ENCODE measurements at places on chromosomes 7 and 10.
A peak's percentile ranks its signal among the peaks of the same experiment; 100 is the strongest.

DNA sequence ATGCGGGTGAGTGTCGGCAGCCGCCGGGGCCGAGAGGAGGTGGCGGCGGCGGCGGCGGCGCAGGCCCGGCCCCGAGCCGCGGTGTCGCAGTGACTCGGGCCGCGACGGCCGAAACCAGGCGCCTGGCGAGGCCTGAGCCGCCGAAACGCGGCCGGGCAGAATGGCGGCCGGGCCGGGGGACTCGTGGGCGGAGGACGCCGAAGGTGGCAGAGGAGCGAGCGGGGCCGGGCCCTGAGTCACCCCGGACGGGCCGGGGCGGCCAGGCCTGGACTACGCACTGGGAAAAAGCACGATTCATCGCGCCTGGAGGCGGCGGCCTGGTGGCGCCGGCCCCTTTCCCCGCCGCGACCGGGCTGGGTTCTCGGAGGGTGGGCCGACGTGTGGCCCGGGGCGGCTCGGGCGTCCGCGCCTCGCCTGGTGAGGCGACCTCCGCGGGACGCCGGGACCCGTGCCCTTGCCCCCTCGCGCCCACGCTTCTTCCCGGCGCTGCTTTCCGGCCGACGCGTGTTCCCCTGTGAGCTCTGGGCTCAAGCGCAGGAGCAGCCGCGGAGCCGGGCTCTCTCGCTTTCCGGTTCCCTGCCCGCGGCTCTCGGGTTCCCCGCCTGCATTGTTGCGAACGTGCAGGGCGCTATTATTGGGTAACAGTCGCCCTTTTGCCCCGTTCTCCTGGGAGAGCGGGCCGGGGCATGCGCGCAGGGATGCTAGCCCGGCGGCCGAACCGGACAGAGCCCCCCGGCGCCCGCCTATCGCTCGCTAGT, 500 bp downstream of the CUL1 start:
- DNase-seq: peak; percentile 30

GRCh38 chr10:36341471-36341870, 699.4 kb upstream of the FZD8 start:
- DNase-seq: no peak

DNA sequence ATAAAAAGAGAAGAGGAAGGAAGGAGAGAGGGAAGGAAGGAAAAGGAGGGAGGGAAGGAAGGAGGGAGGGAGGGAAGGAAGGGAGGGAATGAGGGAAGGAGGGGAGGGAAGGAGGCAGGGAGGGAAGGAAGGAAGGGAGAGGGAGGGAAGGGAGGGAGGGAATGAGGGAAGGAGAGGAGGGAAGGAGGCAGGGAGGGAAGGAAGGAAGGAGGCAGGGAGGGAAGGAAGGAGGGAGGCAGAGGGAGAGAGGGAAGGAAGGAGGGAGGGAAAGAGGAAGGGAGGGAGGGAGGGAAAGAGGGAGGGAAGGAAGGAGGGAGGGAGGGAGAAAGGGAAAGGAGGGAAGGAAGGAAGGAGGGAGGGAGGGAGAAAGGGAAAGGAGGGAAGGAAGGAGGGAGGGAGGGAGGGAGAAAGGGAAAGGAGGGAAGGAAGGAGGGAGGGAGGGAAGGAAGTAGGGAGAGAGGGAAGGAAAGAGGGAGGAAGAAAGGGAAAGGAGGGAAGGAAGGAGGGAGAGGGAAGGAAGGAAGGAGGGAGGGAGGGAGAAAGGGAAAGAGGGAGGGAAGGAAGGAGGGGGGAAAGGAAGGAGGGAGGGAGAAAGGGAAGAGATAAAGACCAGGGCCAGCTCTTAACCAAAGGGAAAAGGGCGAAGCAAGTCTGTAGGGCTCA, 5.7 kb upstream of the LAT2 start:
- no peak for DNase-seq

DNA sequence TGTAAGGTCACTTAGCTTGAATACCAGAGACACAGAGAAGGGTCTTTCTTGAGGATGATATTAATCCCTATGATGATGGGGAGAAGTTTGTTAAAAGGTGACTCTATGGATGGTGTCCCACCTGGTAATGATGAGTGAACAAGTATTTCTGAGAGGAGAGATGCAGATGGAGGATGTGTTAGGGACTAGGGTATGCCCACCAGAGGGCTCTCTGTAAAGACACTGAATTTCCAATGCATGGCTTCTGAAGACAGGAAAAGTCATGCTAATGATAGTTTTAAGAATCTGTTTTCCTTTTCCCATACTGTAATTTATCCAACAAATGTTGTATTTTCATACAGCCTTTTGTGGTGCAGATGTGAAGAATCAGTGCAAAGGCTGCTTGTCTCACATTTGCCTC, 1250.9 kb upstream of the CELF2 start:
- no peak for DNase-seq

- no peak for DNase-seq
Observed at GRCh38 chr10:131977323-131978096, 4.2 kb downstream of the BNIP3 start.

DNA sequence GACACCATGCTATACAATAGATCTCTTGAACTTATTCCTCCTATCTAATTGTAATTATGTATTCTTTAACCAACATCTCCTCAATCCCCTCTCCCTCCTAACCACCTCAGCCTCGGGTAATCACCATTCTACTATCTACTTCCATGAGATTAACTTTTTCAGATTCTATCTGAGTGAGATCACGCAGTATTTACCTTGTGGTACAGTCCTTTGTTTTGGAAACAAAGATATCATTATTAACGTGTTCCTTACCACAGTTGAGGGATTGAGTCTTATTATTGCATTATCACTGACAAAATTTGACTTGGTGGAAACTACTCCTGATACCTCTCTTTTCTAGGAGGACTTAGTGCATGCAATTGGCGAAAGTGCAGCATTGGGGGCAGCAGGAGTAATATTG, 26.0 kb upstream of the HYAL4 start:
- DNase-seq: no peak

DNA sequence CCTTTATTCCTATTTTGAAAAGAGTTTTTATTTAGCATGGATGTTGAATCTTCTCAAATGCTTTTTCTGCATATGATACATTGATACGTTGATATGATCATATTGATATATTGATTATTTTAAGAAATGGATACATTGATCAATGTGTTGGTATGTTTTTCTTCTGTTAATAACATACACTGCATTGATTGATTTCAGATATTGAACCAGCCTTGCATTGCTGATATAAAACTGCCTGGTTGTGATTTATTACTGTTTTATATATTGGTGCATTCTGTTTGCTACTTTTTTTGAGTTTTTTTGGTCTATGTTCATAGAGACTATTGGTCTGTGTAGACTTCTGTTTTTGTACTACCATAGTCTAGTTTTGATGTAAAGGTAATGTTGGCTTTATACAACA, 26.8 kb upstream of the RABGEF1 start:
- DNase-seq: no peak

DNA sequence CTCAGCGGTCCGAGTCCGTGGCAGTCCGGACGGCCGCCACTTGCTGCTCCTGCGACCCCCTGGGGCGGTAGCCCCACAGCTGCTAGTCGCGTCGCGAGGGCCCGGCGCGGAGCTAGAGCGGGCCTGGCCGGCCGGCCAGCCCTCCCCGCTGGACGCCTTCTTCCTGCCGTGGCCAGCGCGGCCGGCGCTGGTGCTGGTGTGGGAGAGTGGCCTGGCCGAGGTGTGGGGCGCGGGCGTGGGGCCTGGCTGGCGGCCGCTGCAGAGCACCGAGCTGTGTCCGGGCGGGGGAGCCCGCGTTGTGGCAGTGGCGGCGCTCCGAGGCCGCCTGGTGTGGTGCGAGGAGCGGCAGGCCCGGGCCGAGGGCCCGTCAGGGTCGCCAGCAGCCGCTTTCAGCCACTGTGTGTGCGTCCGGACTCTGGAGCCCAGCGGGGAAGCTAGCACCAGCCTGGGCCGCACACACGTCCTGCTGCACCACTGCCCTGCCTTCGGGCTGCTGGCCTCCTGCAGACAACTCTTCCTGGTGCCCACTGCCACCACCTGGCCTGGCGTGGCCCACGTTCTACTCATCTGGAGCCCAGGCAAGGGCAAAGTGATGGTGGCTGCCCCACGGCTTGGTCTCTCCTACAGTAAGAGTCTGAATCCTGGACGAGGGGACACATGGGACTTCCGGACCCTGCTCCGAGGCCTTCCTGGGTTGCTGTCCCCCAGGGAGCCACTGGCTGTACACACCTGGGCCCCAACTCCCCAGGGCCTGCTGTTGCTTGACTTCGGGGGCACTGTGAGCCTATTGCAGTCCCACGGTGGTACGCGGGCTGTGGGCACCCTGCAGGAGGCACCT, 631 bp downstream of the HPS6 start:
- DNase-seq: peak; percentile 25

DNA sequence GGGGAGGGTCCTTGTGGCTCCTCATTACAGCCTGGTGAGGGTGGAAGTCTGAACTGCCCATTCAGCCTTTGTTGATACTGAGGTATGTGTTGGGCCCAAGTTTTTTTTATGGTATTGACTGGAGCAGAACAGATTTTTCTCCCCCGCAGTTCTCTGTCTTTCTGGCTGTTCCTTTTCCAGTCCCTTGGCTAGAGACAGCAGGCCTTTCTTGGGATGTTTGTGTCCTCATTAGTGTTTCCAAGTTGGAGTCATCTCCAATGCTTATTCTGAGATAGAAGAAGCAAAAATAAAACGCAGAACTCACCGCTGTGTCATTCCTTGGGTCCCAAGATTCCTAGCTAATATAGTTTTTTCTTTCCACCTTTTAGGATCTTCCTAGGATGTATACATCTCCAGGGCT, 193.3 kb downstream of the RAMP3 start:
- DNase-seq: no peak

DNA sequence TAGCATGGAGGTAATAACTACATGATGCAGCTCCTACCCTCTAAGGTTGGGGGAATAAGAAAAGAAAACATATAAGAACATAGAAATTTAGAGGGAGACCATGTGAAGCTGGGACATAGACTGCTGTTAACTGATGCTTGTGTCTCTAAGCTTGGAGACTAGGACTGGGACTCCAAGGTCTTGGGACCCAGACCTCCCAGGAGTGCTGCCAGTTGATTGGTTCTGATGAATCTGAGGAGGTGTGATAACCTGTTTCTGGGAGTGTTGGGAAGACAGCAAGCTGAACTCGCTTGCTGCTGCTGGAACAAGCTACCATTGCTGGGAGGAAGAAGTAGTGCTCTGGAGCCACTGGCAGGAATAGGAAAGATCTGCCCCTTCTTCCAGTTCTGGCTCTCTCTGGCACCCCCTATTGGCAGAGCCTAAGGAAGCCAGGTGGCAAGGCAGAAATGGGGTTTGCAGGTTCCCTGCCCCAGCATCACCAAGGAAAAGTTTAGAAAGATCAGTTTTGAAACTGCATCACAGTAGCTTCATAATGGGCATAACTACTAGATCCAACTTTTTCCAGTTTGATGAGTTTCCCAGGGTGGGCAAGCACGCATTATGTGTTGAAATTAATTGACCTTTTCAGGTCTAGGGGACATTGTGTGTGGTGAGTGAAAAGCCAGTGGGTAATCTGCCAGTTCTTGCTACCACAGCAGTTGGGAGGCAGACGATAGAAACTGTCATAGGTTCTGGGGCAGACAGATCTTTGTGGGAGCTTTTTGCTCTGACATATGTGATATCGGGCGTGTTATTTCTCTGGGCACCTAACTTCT, 140.7 kb downstream of the SND1 start:
- DNase-seq: peak; percentile 10

DNA sequence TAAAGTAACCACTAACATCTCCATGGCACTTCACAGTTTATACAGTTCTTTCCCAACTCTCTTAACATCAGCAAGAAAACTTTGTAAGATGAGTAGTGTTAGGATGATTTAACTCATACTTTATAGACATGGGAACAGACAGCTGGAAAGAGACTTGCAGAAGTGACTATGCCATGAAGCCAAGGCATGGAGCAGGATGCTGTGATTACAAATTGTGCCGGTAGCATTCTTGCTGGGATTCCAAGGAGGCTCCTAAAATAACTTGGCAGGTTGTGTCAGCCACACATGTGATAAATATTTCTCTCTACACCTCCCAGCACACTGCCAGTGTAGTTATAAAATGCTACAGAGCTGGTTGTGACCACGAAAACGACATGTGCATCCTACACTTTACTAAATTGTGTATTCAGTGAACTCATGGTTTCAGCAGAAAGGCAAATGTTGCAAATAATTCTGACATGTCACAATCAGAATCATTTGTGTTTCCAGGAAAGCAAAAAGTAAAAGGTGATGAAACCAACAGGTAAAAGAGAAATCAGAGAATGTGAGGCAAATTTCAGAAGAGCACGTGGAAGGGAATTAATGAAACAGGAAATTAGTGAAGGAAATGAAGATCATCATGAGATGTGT, 5.6 kb upstream of the CYP3A4 start:
- DNase-seq: no peak

DNA sequence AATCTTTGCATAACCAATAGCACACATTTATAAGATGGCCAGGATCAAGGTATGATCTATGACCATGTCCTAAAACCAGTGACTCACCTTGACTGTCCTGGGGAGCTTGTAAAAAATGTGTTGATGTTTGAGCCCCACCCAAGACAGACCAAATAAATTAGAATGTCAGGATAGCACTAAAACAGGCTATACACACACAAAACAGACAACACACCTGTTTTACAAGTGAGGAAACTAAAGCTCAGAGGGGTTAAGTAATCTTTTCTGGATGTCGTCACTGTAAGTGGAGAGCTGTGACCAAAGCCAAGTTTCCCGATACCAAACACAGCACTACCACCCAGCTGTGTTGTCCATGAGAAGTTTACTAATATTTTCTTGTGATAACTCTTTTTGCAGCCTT, 84.5 kb downstream of the AVL9 start:
- no peak for DNase-seq

DNA sequence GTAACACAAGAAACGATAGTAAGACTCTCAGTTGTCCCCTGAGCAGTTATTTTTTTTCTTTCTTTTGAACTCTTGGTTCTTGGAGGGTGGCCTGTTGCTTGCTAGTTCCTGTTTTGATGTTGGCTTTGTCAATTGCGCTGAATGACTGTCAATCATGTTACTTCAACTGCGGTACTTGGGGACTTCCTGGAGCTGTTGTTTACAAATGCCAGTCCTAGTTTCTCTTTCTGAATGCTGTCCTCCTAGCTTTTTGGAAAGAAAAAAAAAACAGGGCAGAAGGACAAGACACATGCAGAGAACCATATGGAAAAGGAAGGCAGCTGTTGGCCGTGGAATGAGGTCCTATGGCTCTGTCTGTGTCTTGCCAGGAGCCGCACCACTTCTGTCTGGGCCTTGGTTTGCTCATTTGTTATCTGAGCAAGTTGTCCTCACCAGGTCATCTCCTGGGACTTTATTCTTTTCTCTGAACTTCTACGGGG, 7.0 kb upstream of the PDCD4 start:
- DNase-seq: no peak

DNA sequence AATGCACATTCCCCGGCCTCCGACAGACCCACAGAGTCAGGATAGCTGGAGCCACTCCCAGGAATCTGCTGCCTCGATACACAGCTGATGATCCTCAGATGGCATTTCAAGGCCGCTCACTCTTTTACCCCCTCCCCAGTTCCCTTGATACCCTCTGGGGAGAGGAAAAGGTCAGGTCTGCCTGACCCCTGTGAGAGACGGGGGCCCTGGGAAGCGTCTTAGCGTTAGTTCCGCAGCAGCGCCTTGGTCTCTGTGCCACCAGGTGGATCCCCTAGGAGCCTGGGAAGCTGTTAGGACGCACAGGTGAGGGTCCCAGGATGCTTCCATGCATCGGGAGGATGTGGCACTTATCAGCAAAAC, 420.5 kb upstream of the FOXK1 start:
- no peak for DNase-seq

- no peak for DNase-seq
Observed at GRCh38 chr10:82394122-82394521, 519.1 kb downstream of the NRG3 start.

GRCh38 chr7:128814499-128814898, 15.7 kb upstream of the FLNC start:
- no peak for DNase-seq

Data from progenitor cell of endocrine pancreas (in vitro differentiated cells).